ENCODE measurements at places on chromosomes 2 and 18. TPM values are rescaled to one million over a fixed set of nuclear protein-coding genes. Genes with fewer than 3 reads are reported as not detected.

The TMEM178A gene
- total RNA-seq, result 40.5 TPM

The RNF149 gene
- total RNA-seq, result 78.4 TPM

The SLC9A2 gene
- total RNA-seq, result 5.7 TPM

The CFC1 gene
- total RNA-seq, result not detected

The C2orf66 gene
- not detected for total RNA-seq

The GDF7 gene
- 14.5 TPM for total RNA-seq

The MTA3 gene
- total RNA-seq, result 46.6 TPM

The ECEL1 gene
- 8.1 TPM for total RNA-seq

The FER1L5 gene
- total RNA-seq, result 1.6 TPM

The C1QL2 gene
- not detected for total RNA-seq

All from metanephros (tissue), 2 donors.